IPS-NIHi11 (cell line): ENCODE measurements at places on chromosomes 11 and 22.

GRCh38 chr11:34501500-34501899 is 12.1 kb downstream of the ELF5 start:
- DNase-seq = peak; percentile 38

- DNase-seq = no peak
Measured at GRCh38 chr11:32888805-32889204, 3.8 kb upstream of the QSER1 start.

GRCh38 chr11:108662700-108663099 is 2.2 kb upstream of the DDX10 start:
- DNase-seq = no peak

DNA sequence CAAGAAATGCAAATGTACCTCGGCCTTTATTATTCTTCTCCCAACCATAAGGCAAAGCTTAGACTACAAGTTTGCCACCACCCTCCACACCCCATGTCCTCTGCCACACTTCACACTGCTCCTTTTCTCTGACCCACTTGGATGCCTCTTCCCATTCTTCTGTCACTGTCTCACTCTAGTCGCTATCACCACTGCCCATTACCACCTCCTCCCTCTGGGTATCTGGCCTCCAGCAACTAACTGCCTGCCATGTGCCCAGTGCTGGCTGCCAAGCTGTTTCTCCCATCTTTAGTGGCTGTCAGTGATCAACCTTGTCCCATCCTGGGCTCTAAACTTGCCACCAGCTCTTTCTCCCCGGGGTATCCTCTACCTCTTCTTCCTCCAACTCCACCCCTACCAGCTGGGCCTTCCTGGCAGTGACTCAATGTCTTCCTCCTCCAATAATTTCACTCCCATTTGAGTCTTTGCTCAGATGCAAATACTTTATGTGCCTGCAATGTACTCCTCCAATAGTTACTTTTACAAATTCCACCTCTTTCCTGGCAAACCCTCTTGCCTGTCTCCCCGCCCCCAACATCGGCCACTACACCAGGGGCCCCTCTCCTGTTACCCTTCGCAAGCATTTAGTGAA is 20.1 kb upstream of the KDM2A start:
- no peak for DNase-seq

DNA sequence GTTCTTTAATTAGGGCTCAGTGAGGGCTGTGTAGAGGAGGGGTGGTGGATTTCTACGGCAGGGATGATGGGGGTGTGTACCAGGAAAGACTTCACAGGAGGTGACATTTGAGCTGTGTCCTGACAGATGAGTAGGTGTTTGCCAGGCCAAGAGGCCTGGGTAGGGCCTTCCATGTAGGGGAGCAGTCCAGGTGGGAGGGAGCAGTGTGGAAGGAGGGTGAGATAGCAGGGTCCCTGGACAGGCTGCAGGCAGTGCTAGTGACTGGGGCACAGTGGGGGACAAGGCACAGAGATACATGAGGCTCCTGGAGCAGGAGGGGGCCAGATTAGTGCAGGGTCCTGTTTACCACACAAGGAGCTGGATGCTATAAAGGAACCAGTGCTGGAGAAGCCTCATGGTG is 147.9 kb upstream of the CADM1 start:
- no peak for DNase-seq

DNA sequence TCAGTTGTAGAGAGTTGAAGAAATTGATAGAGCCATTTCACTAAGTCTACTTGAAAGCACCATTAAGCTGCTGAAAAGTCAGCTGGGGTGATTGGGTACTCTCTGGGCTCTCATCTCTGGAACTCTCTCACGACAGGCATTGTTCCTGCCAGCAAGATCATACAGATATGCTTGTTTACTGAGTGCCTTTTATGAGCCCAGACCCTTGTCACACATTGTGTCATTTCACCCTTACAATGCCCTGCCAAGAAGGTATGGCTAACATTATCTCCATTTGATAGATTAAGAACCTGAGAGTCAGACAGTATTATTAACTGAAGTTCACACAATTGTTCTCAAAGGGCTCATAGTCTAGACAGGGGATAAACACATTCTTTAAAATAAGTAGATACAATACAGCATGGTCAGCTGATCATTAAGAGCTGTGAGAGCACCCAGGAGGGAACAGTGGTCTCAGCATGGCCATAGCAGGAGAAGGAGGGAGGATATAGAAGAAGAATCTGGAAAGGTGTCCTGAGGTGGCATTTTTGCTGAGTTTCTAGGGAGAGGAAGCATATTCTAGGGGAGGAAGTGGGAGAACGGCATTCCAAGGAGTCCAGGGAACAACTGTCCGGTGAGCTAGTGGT is 580.5 kb downstream of the INSC start:
- no peak for DNase-seq

GRCh38 chr11:6570691-6571427 is 32.6 kb downstream of the RRP8 start:
- DNase-seq = no peak

DNA sequence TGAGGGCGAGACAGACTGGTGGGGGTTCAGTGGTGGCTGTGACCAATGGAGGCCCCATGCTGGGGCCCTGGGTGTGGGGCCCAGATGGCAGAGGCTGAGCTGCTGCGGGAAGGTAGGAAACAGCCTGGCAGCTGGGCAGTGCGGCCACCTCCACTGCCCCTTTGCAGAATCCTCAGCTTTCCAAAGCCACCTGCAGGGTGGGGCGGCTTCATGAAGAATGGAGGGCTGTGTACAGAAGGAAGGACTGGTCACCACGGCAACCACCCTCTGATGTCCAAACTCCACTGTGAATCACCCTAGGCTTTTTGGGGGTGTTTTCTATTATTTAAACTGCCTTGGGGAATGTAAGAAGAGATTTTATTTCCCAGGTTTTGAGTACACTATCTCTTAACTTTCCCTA is 166.3 kb upstream of the NAV2 start:
- DNase-seq = peak; percentile 35

GRCh38 chr22:32348031-32348611 is 9.5 kb upstream of the RFPL3 start:
- DNase-seq = no peak

- no peak for DNase-seq
Measured at GRCh38 chr22:32761251-32761903, 40.1 kb upstream of the TIMP3 start.

DNA sequence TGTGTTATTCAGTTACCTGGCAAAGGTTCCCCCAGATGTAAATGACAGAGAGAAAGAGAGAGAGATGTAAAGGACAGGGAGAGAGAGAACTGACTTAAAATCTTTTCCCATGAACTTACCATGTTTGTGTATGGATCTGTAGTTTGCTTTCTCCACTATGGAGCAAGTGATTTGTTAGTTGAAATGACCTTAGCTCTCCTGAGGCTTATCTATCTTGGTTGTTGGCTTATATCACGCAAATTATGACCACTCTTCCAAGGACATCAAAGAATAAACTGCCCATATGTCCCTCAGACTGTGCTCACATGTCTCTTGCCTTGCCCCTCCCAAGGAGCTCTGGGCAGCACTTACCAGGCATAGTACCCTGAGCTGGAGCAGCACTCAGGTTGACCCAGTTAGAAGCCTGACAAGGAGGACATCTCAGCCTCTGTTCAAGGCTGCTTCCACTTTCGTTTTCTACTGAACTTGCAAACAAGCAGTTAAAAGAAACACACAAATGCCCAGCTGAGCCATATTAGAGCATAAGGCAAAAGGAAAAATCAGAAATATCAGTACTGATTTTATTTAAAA is 95.3 kb upstream of the RCN1 start:
- no peak for DNase-seq

DNA sequence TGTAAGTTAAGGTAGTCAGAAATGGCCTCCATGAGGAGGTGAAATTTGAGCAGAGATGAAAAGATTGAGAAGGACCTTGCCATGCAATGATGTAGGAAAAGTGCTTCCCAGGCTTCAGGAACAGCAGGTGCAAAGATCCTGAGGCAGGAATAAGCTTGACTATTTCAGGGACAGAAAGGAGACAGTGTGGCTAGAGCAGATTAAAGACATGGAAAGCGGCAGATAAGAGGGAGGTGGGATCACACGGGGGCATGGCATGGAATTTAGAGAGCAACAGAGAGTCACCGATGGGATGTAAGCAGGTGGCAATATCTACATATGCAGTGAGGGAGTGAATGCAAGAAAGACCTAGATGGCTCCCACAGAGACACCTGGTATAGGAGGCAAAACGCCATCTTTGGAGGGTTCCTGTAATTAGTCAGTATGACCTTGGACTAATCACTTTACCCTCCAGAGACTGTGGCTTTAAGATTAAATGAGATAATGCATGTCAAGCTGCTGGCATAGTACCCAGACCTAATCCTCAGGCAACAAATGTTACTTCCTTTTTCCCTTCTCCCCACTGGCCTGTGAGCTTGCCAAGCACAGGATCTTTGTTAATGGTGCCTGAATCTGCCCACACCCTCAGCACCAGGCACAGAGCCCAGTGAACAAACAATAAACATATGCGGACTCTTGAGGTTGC is 24.6 kb upstream of the ACER3 start:
- no peak for DNase-seq

DNA sequence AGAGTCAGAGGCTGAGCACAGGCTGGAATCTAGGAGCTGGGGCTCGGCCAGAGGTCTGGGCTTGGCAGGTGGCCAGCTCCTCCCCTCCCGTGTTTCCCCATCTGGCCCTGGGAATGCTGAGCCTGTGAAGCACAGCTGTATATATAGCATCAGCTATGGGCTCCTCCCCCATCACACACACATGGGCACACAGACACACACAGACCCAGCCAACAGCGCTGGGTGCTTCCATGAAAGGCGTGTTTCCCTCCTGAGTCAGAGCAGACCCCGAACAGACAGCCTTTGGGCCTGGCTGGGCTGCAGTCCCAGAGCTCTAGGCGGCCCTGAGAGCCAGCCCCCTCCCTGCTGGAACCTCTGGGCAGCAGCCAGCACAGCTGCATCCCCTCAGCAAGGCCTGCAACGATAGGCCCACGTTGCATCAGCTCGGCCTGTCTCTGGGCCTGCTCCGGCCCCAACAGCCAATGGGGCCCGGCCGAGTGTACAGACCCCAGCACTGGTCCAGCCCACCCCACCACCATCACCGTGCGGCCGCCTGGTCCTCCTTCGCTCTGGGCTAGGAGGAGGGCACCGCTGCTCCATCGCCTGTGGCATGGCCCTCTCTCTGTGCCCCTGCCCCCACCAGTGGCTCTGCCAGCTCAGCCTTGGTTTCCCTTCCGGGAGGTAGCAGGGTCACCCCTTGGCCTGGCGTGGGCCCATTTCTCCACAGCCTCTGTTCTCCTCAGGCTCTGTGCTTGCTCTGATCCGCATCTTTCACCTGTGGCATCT is 7.6 kb upstream of the SERPINH1 start:
- peak; percentile 81 for DNase-seq

GRCh38 chr11:72443016-72443415 is 8.7 kb upstream of the CLPB start:
- DNase-seq = no peak

DNA sequence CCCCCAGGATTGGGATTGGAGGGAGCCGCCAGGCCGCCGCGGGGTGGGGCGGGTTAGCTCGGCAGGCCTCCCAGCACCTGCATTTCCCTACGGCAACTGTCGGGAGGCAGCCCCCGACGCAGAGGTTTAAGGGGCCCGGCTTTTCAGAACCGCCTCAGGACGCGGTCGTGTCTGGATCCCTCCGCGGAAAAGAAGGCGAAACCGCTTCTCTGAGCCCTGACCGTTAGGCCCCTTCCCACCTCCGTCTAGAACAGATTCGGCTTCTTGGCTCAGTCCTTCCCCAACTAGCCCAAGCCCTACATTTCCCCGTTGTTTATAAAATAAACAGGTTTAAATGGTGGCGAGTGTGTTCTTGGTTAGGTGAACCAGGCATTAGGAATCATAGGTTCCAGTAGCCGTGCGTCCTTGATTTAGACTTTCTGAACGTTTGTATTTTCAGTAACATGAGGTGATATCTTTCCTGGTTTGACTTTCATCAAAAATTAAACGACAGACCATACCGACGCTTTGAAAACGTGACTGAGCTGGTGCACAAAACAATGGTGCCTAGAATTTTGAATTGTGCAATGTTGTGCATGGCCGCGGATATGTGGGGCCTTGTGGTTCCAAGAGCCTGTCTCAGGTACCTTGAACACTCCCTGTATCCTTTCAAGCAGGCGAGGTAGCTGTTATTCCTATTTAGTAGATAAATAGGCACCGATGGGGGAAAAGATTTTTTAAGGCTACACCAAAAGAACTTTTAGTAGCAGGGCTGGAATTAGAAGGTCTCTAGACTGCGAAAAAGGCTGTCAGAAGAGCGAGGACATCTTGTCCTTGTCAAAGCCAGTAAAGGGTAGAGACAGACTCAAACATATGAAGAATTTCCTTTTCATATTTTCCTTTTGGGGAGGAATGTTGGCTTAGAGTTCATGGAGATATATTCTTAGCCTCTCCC is 1.2 kb upstream of the HSPA8 start:
- DNase-seq = peak; percentile 36

DNA sequence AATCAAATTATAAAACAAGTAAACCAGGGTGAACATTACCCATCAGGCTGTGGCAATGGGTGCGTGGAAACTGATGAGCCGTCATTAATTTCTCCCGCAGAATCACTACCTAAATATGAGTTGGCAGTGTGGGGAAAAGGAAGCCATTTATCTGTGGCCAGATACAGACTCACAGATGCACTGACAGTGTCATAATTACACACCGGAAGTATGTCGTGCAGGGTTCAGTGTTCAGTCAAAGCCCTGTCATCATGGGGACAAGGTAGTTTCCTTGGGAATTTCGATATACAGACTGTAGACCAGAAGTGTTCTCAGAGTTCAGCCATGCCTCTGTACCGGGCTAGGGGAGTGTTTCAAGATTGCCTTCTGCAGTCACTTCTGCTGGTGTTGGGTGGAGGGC is 119.2 kb upstream of the SEZ6L start:
- DNase-seq = no peak

DNA sequence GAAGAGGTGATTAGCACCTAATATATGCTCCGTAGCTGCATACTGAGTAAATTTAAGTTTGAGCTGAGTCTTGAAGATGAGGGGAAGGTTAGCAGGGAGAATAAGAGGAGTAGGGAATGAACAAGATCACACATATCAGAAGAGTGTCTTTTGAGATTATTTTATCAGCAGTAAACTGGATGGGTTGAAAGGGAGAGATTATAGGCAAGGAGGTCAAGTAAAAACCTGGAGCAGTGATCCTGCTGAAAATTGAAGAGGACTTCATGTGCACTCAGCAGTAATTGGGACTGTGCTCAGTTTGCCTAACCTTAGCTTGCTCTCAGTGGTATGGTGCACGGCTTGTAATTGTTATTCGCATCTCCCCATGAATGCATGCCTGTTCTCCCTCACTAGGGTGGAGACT is 79.5 kb upstream of the PICALM start:
- DNase-seq = no peak

GRCh38 chr22:19800761-19801244 is 40.2 kb downstream of the TBX1 start:
- DNase-seq = peak; percentile 79

DNA sequence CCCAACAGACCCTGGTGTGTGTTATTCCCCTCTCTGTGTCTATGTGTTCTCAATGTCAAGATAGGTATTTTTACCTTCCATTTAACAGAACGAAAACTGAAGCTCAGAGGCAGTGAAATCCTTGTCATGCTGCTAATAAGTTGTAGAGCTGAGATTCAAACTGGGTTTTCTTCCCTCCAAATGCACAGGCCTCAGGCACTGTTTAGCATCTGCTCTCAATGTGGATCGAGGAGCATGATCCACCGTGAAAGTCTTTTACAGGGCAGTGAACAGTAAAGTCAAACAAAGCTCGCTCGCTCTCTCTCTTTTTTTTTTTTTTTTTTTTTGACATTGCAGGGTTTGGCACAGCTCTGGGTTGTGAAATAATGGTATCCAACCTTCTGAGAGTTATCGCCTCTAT is 401.0 kb upstream of the SYN3 start:
- DNase-seq = no peak
